ENCODE measurements at places on chromosomes 13 and 19. TPM values are rescaled to one million over a fixed set of nuclear protein-coding genes. Genes with fewer than 3 reads are reported as not detected.

DNA sequence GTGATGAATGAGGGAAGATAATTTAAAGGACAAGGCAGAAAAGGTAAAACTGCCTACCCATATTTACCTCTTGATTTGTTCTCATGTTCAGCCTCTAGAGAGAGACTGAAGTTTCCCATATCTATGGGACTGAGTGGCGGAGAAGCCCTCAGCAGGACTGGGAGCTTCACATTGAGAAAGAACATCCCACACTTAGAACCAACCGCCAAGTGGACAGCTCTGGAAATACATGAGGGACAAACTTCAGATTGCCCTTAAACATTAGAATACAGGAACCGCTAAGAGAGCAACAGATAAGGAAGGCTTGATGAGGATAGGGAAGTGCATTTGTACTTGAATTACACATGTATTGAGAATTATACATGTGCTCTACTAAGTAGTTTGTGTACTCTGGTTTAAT, 316.0 kb upstream of the MIR17HG start:
- DNase-seq = no peak

The DIAPH3 gene
- 4.8 TPM for total RNA-seq

The FAM83E gene
- 0.48 TPM for total RNA-seq

GRCh38 chr13:111917086-111917485, 149.9 kb upstream of the SOX1 start:
- no peak for DNase-seq

DNA sequence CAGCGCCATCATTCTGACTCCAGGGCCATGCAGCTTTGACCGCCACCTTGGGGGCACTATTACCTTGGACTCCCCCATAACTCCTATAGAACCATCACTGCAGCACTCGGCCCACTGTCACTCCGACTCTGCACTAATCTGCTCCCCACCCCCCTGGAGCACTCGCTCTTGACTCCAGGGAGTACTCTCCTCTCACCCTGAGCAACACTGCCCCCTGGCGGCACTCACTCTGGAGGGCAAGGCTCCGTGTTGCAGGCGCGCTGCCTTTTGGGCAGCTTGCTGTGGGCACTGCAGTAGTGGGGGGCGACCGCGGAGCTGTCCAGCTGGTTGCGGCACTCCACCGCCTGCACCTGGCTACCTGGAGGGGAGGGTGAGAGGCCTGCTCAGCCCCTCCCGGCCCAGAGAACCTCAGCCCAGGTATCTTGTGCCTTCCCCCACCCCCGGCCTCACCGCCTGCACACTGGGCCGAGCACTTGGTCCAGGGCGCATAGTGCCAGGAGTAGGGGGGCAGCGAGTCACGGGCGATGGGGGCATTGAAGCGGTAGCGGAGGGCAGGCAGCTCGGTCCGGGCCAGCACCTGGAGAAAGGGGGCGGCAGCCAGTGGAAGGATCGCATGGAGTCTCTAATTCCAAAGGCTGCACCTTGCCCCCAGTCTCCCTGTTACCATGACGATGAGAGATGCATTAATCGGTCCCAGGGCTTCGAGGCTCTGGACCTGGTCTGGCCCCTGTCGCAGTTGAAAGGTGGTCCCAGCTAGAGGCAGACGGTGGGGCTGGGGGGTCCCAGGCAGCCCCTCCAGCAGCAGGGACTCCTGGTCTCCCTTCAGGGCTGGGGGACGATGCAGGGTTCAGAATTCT, 8.9 kb upstream of the MYO1F start:
- DNase-seq = no peak

GRCh38 chr19:28960986-28961705, 251.8 kb downstream of the UQCRFS1 start:
- no peak for DNase-seq

DNA sequence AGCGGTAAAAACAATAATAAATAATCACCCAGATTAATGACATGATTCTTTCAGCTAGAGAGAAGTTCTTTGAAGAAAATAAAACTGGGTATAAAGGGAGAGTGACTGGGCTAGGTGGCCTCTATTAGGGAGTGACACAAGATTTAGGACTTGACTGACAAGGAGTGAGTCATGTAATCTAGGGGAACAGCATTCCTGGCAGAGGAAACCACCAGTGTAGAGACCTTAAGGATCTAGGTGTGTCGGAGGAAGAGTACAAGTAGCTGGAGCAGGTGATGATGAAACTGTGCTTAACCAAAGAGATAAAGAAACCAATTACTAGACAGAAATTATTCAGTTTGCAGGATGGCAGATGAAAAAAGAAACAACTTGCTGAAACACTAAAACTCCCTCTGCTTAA, 248.0 kb downstream of the RFC3 start:
- DNase-seq = no peak

- DNase-seq = no peak
Observed at GRCh38 chr19:19459073-19459472, 53.6 kb downstream of the GATAD2A start.

- DNase-seq = no peak
Observed at GRCh38 chr13:20411638-20412342, 113.9 kb downstream of the CRYL1 start.

- peak; percentile 25 for DNase-seq
Observed at GRCh38 chr13:25659091-25659795, 287.5 kb downstream of the ATP8A2 start.

DNA sequence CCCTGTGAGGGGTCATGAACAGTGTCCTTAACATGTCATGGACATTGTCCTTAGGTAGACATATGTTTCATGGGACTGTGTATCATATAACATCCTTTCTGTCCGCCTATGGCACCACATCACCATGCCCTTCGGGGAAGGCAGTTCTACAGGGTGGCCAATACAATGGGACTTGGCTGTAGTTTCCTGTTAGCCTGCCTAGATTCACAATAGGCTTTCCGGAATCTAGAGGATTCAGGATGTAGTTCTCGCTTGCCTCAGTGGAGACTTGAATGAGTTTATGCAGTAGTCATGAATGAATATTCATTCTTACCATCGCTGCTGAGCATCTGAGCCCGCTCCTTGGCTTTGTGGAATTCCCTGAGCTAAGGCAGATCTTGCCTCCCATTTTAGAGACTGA, 100.5 kb downstream of the DNAJC15 start:
- no peak for DNase-seq

GRCh38 chr13:74047931-74048600, 86.1 kb downstream of the KLF12 start:
- DNase-seq = peak; percentile 39

DNA sequence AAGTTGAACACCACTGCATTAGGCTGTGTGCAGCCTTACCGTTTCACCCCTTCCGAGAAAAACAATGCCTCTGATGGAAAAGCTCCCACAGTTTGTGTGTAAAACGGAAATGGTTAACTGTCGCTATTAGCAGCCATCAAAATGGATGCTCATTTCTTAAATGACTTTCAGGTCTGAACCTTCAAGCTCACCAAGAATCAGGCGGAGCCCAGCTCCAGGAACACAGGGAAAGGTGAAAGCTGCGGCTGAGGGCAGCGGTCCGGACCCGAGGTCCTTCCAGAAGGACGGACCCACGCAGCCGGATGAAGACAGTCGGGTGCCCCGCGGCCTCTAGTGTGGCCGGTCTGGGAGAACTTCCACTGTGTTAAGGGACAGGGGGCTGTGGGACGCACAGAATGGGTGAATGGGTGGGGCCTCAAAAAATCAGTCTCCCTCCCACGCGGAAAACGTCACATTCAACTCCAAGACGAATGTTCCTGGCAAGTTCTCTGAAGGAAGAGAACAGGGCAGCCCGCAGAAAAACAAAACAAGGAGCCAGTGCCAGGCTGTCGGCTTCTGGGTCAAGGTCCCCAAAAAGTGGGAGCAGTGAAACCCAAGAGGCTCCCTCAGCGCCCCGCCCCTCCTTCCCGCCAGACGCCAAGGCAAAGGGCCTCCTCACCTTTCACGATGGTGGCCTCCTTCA, 4.9 kb downstream of the IRS2 start:
- no peak for DNase-seq

- DNase-seq = no peak
Observed at GRCh38 chr19:31253526-31254179, 95.6 kb downstream of the TSHZ3 start.

DNA sequence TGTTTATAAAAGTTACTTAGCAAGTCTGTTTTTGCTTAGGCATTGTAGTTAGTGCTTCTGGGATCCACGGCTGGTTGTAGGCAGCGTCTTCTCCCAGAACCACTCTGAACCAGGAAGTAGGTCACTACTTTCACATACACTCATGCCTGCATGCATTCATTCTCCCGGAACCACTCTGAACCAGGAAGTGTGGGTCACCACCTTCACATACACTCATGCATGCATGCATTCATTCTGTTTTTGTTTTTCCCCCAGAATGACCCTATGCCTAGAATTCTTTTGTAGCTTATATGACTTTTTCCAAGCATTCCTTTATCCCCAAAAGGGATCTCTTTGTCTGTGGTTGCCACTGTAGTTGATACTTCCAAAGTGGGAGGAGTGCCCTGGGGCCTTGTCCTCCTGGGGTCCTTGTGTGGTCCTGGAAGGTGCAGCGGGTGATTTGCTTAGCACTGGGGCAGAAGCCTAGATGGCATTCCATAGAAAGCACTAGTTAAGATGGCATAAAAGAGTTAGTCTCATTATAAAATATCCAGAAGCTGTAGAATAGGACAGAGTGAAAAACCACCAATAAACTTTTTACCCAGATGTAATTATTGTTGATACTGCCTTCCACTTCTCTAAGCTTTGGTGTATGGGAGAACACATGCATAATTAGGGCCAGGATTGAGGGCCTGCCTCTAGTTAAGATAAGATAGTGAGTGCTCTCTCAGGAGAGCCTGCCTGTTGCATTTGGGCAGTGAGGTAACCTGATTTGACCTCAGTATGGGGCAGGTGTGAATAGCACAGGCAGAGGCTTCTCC, 68.6 kb upstream of the TEX29 start:
- DNase-seq = no peak

DNA sequence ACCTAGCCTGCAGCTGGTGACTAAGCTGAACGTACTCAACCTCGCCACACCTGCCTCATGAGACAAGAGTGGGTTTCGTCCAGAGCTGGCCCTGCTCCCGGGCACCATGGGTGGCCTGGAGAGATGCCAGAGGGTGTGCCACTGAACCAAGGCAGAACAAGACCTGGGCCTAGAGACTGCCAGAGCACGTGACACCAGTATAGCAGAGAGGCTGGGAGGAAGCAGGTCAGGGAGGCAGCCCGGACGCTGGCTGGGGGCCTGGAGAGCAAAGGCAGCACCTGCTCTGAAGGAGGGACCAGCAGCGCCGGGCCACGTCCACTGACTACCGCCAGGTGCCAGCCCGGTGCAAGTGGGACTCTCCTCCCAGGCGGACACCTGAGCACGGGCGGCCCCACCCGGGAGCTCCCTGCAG, 7.3 kb upstream of the C13orf46 start:
- no peak for DNase-seq

The FOXO1 gene
- 24.8 TPM for total RNA-seq

The CACNG8 gene
- total RNA-seq = 0.24 TPM

The GAPDHS gene
- not detected for total RNA-seq

The NKPD1 gene
- 0.48 TPM for total RNA-seq
